ENCODE measurements at places on chromosomes 1 and 21.

DNA sequence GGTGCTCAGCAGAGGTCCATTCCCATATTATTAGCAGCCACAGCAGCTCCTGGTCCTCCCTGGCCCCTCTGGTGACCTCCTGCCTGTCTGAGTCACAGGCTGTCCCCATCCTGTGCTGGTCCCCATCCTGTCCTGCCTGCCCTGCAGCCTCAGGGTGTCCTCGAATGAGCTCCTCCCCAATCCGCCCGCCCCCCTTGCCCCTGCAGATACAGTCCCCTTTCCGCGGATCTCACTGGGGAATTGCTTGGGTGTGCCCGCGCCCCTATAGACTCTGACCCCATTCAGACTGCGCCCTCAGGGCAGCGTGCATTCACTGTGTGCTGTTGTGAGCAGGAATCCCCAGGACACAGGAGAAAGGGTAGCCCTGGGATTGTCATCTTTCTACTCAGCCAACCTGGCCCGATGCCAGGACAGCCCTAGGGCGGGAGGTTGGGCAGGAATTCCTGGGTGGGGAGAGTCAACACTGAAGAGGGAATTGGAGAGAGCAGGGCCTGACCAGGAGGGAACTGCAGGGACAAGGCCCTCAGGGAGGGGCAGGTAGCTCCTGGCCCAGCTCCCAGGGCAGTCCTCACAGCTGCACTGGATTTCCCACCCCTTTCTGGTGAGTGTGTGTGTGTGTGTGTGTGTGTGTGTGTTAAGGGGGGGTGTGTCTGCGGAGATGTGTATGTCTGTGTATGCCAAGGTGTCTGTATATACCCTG lies 1.1 kb upstream of the GUCA2A start:
- no peak for DNase-seq

GRCh38 chr1:155485222-155485621 lies 77.4 kb downstream of the ASH1L start:
- no peak for DNase-seq

DNA sequence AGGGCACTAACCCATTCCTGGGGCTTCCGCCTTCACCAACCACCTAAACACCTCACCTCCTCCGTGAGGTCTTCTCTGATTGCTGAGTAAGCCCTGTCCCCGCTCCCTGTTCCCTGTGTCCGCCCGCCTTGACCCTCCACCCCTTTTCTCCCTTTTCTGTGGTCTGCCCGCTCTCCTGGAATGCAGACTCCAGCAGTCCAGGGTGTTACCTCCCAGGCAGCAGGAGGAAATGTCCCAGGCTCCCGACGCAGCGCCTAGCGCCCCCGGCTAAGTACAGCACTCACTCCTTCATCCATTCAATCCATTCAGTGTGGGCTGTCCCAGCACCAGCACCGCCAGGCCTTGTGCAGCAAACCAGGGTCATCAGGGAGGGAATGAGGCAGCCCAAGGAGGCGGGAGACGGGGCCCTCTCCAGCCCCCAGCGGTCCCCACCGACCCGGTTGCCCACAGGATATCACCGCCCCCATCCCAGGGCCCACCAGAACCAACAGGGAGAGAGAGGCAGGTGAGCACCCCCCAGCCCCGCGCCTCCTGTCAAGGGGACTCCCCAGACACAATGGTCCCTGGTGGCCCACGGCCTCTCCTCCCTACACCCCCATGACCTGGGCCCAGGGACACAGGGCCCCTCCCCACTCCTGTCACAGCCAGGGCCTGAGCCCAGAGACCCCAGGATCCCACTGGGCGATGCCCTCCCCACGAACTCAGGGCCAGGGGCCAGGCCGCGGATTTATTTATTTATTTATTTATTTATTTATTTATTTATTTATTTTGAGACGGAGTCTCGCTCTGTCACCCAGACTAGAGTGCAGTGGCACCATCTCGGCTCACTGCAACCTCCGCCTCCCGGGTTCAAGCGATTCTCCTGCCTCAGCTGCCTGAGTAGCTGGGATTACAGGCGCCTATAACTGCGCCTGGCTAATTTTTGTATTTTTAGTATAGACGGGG lies 10.2 kb downstream of the TNFRSF14 start:
- DNase-seq, result no peak

DNA sequence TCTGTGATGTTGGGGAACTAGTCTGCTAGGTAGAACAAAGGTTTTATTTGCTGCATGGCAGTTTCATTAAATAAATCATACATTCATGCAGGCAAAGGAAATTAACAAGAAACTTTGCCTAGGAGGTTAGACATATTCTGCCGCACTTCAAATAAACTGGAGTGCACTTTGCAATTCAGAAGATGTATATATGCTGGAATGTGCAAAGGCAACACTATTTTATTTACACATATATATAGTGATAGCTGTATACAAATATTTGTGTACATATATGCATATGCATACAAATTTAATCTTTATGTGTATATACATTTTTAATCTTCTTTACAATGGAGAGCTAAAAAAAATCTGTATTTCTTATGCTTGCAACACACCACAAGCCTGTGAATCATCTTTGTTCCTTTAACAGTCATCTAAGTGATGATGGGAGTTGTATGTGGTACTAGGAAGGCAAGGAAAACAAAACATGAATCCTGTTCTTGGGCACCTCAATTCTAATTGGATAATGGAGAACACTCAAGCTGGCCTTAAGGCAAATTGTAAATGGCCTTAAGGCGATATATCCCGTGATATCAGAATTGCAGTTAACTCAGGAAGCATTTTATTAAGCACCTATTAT lies 605.8 kb upstream of the CAMK1G start:
- DNase-seq, result no peak

- DNase-seq, result no peak
Observed at GRCh38 chr1:59738591-59739015, 76.1 kb upstream of the HOOK1 start.

DNA sequence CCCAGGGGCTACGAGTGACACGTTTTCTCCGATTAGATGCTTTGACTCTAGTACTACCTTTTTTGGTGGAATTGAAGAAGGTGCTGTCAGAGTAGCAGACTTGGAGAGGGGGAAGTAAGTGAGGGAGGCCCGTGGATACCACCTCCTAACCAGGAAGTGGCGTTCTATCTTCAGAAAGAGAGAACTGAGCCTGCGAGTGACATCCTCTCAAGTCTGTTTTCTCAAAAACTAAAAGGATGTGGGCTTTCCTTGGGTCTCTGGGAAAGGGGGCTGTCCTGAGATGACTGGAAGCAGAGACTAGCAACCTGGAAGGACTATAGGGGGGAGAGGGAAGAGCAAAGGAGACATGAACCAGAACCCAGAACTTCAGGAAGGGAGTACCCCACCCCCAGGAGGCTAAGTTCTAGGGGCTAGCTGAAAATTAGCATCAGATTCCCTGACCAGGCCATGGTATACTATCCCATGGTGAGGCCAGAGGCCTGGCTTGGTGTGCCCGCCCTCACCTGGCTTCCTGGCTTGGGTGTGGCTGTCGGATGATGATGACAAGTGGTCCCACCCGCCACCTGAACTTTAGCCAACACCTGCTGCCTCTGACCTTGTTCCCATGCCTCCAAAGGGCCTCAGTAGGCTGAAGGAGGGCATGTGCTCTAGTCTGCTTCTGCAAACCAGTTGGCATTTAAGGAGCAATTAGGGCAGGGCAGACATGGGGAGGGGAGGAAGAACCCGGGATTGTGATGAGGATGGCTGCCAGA lies 49.1 kb downstream of the ATP2B4 start:
- DNase-seq, result no peak

- DNase-seq, result no peak
Observed at GRCh38 chr21:29072873-29073221, 601 bp downstream of the CCT8 start.

DNA sequence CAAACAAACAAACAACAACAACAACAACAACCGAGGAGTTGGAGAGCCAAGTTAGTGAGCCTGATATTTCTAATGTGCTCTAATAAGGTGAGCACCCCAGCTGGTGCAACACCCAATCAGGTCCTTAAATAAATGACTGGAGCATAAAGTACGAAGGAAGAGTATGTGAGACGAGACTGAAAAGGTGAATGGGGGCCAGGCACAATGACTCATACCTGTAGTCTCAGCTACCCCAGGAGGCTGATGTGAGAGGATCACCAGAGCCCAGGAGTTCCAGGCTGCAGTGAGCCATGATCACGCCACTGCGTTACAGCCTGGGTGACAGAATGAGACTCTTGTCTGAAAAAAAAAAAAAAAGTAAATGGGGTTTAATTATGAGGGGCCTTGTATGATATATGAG lies 152.0 kb upstream of the ZRANB2 start:
- no peak for DNase-seq

GRCh38 chr1:27878787-27879335 lies 6.5 kb downstream of the THEMIS2 start:
- DNase-seq, result no peak

GRCh38 chr1:30881319-30882181 lies 27.0 kb downstream of the SDC3 start:
- DNase-seq, result no peak

- no peak for DNase-seq
Observed at GRCh38 chr21:26115899-26116298, 54.7 kb downstream of the APP start.

DNA sequence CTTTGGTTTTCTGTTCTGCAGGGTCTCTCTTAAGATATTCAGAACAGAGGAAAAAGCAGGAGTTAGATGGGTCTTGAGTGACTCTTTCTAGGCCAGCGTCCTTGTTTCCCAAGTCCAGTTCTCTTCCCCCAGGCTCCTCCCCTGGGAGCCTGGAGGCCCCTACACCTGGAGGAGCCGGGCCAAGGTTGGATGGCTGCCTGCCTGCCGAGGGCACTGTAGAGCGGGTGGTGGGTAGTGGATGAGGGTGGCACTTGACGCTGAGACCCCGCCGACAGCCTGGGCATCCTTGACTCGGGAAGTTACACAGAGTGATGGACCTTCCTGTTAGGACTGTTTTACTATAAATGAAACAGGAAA lies 17.4 kb upstream of the KANK4 start:
- DNase-seq, result no peak

GRCh38 chr1:11505591-11506538 lies 26.9 kb downstream of the DISP3 start:
- no peak for DNase-seq

DNA sequence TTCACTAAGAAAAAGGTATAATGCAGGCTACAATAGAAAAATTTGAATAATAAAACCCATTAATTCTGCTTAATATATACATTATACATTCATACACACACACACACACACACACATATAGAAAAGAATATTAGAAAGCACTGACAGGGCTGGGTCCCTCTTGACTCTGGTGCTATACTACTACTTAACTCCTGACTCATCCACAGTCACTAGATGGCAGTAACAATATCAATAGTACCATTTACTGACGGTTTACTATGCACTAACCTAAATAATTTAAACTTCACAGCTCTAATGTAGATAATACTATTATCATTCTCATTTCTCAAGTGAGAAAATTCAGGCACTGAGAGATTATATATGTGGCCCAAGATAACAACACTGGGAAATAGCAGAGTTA lies 87.5 kb downstream of the COP1 start:
- DNase-seq, result no peak

- DNase-seq, result no peak
Observed at GRCh38 chr1:234536741-234537140, 57.8 kb upstream of the TARBP1 start.

DNA sequence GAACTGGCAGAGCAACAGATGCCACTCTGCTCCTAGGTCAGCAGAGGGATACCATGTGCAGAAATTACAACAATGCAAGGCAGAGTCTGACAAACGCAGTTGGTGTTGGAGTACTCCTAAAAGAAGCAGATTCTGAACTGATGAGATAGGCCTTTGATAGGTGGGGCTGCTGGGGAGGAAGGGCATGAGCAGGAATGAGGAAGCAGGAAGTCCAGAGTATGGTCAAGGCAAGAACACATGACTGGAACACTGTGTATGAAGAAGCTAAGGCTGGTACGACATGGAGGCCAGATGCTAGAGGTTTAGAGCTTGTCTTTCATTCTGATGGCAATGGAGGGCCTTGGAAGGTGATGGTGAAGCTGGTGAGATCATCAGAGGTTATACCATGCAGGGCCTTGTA lies 11.5 kb upstream of the THRAP3 start:
- DNase-seq, result no peak

All from cortex of kidney (tissue), 1 donor.